ENCODE measurements at places on chromosomes 5 and 9.
A peak's percentile ranks its signal among the peaks of the same experiment; 100 is the strongest.

- DNase-seq: no peak
These were observed 49.2 kb downstream of the ROR2 start for GRCh38 chr9:91900797-91901177.

- DNase-seq: peak; percentile 2
These were observed at the start of gene PCDHB2 for GRCh38 chr5:141094481-141095262. PCDHB2 (plus strand) TSS chr5:141094615; CDS start chr5:141094791, 176 bp downstream.

GRCh38 chr5:31786090-31786631, 147.2 kb downstream of the PDZD2 start:
- DNase-seq: no peak

- no peak for DNase-seq
These were observed 135.2 kb upstream of the TARS1 start for GRCh38 chr5:33305572-33305971.

DNA sequence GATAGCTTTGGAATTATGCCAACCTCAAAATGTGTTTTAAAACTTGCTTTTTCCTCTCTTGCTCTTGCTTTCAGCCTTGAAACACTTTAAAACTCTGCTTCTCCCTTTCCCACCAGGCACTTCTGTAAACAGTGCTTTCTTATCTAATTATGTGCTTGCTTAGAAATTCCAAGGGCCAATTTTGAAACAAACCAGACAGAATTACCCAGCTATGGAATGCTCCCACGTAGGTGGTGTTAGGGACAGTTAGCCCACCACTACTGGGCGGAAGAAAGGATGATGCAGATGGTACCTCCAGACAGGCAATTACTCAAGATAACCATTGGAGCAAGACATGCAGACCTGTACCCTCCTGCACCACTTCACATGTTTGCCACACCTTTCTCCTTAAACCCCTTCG, 523.0 kb upstream of the PTPRD start:
- no peak for DNase-seq

DNA sequence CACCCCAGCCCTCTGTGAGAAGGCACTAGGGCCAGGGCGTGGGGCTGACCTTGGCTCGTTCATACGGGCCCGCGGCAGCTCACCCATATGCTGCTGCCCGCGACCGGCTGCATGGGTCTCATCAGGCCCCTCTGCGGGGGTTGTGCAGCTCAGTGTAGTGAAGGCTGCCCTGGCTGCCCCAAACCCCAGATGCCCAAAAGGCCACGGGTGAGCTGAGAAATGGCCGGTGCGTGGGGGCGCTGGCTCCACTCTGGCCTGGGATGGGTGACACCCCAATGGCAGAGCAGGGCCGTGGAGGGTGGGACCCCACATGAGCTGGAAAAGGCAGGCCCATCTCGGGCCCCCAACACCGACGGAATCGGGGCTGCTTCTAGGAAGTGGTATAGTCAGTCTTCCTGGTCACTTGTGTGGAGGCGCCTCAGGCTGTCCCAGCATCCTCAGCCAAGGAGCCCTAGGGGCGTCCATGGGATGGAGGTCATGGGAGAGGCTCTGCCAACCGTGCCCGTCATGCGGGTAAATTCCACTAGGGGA, 19.4 kb upstream of the LRRC14B start:
- DNase-seq: no peak

GRCh38 chr5:140633501-140633900, 526 bp upstream of the CD14 start:
- no peak for DNase-seq

DNA sequence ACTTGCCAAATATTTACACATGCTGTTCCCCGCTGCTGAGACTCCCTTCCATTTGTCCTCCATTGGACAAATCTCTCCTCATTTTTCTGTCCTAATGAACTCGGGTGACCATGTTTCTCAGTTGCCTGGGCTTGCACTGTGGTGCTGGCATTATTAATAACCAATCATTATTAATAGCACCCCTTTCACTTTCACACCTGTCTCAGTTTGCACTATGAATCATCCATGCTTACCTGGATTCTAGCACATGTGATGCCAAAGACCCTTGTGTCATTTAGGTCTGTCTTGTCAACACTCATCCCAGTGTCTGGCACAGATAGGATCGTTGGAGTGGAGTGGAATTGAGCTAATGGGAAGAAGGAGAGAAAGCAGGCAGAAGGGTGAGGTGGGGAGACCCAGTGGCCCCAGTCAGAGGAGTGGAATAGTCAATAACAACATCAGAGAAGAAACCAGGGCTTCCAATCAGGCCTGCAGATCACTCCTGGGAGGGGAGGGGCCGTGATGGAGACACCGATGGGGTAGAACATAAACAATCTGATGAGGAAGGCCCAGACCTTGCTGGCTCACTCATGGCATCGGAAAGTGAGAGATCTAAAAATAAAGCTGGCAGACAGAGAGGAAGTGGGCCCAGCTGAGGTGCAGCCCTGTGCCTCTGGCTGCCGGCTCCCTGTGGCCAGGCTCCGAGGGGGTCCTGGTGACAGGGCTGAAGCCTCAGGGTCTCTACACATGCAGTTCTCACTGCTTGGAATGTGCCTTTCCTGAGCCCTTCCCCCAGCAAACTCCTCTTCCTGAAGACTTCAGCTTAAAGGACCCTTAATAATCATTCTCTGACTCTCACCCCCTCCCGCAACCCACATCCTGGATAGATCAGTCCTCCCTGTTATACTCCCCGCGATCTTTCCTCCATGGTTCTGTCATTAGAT, 33.5 kb upstream of the CRB2 start:
- DNase-seq: peak; percentile 65

DNA sequence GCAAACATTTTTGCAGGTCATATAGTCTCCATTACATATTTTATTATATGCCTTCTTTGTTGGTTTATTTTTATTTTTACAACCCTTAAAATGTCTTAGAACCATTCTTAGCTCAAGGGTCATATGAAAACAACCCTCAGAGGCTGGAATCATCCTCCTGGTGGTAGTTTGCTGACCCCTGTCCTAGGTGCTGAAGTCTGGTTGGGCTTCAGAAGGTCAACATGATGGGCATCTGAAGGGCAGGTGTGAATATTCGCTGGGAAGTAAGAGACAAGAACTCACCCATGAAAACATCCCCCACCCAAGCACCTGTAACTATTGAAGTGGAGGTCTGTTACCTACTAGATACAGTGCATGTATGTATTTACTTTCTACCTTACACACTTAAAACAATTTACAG, 75.4 kb downstream of the OSMR start:
- DNase-seq: peak; percentile 42

DNA sequence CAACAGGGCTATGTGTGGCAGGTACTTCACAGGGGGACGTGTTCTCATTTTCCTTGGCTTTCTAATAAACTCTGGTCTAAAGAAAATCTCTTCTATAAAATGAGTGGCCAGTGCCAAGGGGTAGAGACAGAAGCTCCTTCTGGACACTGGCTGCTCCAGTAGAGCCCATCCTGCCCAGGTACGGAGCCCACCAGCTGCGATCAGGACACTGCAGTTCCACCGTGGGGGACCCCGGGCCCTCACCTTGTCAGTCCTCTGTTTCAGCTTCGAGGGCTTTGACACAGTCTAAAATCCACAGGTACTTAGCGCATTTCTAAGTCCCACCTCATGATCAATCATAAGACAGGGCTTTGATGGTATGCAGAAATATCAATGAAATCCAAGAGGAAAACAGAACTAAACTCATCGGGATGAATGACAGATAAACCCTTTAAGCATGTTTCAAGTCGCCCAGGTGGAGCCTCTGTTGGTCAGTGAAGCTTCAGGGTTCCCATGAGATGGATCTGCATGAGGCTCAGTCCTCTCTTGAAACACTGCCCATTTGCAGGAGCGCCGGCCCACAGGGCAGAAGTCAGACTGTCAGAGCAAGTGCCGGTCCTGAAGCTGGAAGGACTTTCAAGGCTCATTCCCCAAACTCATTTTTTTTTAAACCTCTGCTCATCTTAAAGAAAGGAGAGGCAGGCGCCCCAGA, 20.3 kb upstream of the TERT start:
- no peak for DNase-seq

DNA sequence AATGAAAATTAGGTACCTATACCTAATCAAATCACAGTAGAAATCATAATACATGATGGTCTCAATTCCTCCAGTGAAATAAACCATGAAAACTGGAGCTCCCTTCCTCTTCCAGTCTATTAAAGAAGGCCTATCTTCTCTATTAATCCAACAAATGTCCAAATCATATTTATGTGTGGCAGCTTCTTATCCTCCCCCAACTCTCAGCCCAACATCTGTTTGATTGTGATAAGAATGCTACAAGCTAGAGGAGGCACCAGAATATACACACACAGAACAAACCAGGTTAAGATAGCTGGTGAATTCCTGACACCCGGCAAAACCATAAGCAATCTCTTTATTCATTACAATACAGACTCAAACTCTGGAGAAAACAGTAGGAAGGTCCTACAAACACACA, 110.8 kb downstream of the FBXL17 start:
- peak; percentile 92 for DNase-seq

GRCh38 chr5:40453689-40454088, 226.0 kb upstream of the PTGER4 start:
- DNase-seq: no peak
